Activated CD4-positive, alpha-beta T cell treated with anti-CD3 and anti-CD28 coated beads for 1 hour (primary cell): ENCODE measurements at places on chromosomes 5 and 9.
A peak's percentile ranks its signal among the peaks of the same experiment; 100 is the strongest.

DNA sequence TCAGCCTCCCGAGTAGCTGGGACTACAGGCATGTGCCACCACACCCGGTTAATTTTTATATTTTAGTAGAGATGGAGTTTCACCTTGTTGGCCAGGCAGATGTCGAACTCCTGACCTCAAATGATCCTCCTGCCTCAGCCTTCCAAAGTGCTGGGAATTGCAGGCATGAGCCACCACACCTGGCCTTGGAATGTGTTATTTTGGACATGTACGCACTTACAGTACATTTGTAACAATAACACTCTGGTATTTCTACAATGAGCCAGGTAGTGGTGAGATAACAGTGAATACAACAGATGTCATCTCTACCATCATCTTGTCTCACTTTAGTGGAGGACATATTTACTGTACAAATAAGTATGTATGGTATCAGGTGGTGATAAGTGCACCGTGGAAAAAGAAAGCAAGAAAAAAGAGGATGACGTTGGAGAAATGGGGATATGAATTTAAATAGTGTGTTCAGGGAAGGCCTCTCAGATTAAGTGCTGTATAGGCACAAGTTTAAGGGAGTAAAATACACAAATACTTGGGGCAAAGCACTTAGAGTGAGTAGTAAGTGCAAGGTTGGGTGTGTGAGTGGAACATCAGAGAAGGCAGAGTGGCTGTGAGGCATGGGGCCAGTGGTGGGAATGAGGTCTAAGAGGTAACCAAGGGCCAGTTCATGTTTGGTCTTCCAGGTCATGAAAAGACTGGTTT, 100.1 kb downstream of the CDC42SE2 start:
- no peak for DNase-seq

GRCh38 chr9:121364077-121364476, 6.0 kb downstream of the STOM start:
- DNase-seq = no peak

DNA sequence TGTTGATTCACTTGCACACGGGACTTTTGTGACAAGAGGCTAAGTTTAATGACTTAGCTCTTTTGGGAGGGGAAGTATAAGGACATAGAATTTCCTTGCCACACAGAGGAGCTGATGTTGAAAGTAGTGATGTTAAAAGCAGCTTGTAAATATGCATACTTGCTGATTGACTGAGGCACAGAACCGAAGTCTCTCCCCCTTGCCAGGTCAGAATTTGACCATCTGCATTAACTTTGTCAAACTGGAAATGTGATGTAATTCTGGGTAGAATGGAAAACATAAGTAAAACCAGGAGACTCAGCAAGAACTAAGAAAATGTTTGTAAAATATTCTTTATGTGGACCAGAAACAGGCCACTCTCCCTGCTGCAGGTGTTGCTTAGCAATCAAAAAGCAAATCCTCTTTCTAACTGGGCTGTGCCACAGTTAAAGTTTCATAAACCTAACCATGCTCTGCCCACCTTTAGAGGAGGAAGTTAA, 284.2 kb downstream of the NR3C1 start:
- DNase-seq = no peak

DNA sequence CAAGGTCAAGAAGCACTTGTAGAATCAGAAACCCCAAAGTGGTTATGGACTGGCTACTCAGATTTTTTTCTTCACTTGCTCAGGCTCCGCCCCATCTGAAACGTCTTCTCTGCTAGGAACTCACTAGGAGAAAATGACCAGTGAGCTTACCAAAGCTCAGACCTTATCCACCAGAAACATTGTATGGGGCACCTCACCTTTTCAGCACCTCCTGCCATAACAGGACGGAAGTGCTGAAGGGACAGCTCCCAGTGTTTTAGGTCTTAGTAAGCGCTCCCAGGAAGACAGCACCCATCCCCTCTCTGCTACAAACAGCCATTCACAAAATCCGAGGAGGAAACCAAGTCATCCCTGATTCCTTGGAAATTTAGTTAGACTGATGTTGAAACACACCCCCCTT, 1.2 kb upstream of the GABRA1 start:
- no peak for DNase-seq

GRCh38 chr5:37891832-37892231, 52.0 kb upstream of the GDNF start:
- no peak for DNase-seq

GRCh38 chr9:36559036-36559695, 13.5 kb upstream of the MELK start:
- no peak for DNase-seq

GRCh38 chr5:93401634-93402213, 179.3 kb downstream of the NR2F1-AS1 start:
- no peak for DNase-seq

- DNase-seq = no peak
Measured at GRCh38 chr5:83387041-83387440, 84.5 kb upstream of the VCAN start.

DNA sequence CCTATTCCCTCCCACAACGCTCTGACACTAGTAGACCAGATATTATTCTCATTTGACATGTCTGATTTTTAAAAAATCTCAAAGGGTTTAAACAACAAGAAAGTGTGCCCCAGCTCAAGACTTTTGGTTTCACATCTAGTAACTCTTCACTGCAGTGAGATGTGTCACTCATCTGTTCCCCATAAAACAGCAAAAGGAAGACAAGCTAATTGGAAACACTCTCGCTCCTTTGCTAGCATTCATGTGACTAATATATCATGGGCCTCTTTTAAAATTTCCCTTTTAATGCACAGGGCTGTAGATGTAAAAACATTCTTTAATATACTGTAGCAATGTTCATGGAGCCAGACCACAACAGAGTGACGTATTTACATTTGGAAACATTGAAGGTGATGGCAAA, 372.6 kb downstream of the ZNF608 start:
- DNase-seq = no peak

- no peak for DNase-seq
Measured at GRCh38 chr5:139850423-139851016, 54.9 kb downstream of the PSD2 start.

GRCh38 chr9:85471791-85472190, 270.0 kb downstream of the AGTPBP1 start:
- no peak for DNase-seq

GRCh38 chr9:131503626-131504465, 1.1 kb downstream of the POMT1 start:
- peak; percentile 15 for DNase-seq

DNA sequence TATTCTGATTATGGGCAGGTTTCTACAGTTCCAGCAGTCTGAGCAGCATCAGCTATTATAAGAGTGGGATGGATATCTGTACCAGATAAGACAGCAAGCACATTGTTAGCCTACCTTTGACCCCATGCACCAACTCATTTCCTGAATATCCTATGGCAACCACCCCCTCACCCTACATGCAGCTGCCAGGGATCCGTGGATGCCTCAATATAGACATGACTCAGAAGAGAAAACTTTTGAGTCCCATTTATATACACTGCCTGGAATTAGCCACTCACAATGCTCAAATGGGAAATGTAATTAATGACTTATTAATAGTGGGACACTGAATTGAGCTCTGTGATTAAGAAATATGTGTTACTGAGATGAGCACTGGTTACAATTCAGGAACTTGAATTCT, 124.4 kb downstream of the SSBP2 start:
- DNase-seq = no peak

GRCh38 chr9:81002242-81002641, 687.1 kb downstream of the TLE1 start:
- no peak for DNase-seq

- no peak for DNase-seq
Measured at GRCh38 chr9:101585740-101586139, 9.0 kb downstream of the PPP3R2 start.

DNA sequence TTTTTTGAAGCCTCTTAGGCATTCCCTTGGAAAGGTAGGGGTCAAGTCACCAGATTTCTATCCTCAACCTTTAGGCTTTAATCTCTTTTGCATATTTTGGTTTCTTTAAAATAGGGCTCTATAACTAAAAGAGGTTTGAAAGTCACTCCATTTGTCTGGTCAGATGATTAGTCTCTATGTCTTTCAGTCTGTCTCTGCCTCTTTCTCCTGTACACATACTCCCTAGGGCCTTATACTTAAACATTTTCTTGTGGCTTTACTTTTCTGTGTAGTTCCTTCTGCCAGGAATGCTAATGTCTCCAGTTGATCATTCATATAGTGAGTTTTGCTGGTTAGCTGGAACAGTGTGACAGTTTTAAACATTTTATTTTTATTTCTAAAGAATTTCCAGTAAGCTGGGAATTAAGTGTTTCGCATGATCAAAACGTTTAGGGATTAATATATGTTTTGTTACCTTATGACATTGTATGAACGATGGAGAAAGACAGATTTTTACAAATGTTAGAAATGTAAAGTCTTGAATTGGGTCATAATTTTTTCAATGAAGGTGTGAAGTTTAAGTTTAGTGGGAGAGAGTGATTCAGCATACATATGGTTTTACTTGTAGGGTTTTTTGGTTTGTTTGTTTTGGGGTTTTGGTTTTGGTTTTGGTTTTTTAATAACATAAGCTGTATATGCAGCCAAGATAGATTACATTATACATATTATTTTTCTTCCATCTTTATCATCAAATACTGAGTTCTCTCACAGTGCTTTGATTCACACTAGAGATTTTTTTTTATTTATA, 90.6 kb downstream of the ZCCHC7 start:
- DNase-seq = no peak

DNA sequence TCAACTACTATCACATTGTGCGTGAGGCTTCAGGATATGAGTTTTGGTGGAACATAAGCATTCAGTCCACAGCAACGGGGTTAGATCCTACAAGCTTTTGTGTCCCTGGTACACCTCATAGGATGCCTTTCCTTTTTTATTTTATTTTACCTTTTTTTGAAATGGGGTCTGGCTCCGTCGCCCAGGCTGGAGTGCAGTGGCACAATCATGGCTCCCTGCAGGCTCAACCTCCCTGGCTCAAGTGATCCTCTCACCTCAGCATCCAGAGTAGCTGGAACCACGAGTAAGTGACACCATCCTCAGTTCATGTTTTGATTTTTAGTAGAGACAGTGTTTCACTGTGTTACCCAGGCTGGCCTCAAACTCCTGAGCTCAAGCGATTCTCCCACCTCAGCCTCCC, 86.0 kb upstream of the RAI14 start:
- DNase-seq = no peak

- no peak for DNase-seq
Measured at GRCh38 chr5:128466980-128467379, 71.1 kb downstream of the FBN2 start.

GRCh38 chr5:76720988-76721569, 5.2 kb downstream of the F2R start:
- no peak for DNase-seq

DNA sequence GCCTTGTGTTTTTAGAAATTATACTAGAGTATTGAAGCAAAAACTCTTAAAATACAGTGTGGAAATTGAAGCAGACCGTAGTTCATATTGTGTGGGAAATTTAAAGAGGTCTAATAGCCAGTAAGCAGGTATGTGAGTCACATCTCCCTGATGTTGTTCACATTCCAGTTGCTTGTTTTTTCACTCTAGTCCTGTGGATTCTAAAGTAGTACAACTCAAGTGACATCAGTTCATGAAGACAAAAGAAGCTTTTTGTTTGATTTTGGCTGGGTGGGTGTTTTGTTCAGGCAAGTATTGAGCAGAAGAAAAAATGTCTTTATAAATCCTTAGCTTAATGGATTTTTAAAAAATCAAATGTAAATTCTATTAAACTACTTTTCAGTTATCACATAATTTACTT, 216.2 kb downstream of the MAN2A1 start:
- DNase-seq = no peak

- no peak for DNase-seq
Measured at GRCh38 chr9:36936498-36936831, 97.6 kb downstream of the PAX5 start.

DNA sequence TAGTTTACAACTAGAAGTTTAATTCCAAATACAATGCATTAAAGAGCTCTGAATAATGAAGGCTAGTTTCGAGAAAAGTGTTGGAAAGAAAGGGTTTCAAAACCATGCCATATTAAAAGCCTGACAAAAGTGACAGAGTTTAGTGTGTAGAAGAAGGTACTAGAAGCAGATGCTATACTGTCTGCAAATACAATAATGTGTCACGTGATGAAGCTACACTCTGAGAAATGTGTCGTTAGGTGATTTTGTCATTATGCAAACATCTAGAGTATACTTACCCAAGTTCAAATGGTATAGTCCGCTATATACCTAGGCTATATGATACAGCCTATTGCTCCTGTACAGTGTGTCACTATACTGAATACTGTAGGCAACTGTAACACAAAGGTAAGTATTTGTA, 494.1 kb downstream of the TLE1 start:
- DNase-seq = no peak

DNA sequence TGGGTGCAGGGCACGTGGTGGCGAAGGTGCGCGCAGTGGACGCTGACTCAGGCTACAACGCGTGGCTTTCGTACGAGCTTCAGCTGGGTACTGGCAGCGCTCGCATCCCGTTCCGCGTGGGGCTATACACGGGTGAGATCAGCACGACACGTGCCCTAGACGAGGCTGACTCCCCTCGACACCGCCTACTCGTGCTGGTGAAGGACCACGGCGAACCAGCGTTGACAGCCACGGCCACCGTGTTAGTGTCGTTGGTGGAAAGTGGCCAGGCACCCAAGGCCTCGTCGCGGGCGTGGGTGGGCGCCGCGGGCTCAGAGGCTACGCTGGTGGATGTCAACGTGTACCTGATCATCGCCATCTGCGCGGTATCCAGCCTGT, 2.1 kb downstream of the PCDHA2 start:
- DNase-seq = no peak

DNA sequence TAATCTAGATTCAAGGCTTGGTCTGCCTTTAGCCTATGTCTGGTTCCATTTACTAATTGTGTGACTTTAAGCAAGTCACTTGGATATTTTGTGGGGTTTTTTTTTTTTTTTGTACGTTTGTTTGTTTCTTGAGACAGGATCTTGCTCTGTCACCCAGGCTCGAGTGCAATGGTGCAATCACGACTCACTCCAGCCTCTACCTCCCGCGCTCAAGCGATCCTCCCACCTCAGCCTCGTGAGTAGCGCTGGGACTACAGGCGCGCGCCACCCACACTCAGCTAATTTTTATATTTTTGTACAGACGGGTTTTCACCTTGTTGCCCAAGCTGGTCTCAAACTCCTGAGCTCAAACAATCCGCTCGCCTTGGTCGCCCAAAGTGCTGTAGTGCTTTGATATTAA, 1.1 kb upstream of the PFDN1 start:
- DNase-seq = no peak

GRCh38 chr9:133200631-133201030, 8.4 kb downstream of the OBP2B start:
- DNase-seq = no peak

- no peak for DNase-seq
Measured at GRCh38 chr5:107324071-107324470, 346.7 kb downstream of the EFNA5 start.

- DNase-seq = no peak
Measured at GRCh38 chr5:172542651-172543131, 88.4 kb upstream of the SH3PXD2B start.

DNA sequence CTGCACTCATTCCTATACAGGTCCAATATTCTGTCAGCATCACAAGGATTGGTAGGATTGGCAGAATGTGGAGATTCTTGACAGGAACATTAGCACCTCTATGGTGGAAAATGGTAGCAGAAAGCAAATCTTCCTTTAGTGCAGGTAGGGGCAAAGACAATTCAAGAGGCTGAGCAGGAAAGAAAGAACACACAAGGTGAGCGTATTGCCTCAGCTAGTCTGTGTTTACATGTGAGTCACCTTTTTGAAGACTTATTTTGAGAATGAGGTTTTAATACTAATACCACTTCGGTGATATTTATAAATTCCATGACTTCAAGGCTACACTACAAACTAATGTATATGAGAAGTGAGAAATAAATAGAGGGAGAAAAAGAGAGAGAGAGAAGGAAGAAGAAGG, 717.0 kb downstream of the BRINP1 start:
- no peak for DNase-seq
